NCI-H1417 (cell line): ENCODE measurements at places on chromosomes 1 and 21.

DNA sequence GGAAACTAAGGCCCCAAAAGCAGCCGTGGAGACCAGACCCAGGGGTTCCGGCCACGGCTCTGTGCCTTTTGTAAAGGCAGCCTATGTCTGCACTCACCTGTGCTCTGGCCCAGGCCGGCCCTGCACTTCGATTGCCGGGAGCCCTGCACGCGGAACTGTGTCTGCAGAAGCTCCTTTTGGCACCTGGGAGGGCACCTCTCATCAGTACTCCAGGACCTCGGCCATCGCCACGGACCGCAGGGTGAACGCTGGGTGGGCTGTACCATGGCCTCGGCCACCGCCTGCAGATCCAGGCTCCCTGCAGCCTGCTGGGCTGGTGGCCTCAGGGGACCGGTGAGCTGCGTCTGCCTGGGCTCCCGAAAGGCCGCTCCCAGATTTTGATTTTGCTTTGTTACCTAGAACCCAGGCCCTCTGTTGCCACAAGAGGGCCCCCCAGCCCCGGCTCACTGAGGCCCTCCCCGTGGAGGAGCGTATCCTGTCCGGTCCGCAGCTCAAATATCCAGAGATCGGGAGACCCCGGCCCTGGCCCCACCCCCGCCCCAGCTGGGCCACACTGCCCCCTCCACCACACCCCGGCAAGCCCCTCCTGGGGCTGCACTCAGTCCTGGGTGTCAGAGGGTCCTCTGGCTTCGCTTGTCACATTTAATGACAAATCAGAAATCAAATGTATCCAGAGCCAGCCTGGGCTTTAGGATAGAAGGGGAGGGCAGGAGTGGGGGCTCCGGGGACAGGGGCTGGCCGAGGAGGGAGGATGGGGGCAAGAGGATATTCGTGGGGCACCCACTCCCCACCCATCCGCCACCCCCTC, 60.2 kb upstream of the PDE9A start:
- peak; percentile 62 for DNase-seq

DNA sequence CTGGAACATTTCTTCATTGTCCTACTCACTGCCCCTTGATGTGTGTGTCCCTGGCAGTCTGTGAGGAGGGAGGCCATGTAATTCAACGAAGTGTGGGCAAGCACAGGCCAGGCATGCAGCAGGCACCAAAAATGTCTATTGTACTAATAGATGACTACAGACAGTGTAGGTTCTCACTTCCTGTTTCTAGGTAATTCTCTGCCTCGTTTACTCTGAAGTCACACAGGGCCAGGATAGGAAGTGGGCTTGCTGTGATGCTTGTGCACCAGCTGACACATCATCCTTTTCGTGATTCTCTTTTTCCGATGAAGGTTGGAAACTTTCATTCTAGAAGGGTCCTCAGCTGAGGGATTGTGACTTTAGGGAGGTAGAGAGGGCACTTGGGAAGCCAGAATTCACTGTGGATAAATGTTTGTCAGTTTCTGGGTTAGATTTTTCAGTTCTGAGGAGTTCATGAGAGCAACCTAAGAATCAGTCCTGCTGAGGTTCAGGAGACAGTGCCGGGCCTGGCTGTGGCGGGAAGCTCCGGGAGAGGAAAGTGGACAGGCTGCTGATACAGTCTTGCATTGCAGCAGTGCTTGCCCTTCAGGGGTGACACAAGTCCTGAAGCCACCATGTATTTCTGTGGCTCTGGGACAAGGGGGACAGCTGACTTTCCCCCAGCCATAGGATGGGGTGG, 4.3 kb upstream of the CSF1 start:
- no peak for DNase-seq

DNA sequence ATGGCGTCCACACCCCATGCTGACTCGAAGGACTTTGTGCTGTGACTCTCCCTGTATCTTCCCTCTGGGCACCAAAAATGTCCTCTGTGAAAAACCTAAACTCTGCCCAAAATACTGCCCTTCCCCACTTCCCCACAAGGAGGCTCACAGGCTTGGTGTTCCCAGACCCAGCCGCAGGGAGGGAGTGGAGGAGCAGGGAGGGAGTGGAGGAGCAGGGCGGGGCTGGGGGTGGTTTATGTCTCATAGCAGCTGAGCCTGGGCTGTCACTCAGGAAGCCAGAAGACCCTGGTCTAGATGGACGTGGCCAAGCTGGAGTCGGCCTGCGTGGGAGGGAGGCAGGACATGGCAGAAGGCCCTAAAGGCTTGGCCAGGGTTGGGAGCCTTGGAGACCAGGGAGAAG, 461.7 kb downstream of the PTPRU start:
- peak; percentile 9 for DNase-seq

DNA sequence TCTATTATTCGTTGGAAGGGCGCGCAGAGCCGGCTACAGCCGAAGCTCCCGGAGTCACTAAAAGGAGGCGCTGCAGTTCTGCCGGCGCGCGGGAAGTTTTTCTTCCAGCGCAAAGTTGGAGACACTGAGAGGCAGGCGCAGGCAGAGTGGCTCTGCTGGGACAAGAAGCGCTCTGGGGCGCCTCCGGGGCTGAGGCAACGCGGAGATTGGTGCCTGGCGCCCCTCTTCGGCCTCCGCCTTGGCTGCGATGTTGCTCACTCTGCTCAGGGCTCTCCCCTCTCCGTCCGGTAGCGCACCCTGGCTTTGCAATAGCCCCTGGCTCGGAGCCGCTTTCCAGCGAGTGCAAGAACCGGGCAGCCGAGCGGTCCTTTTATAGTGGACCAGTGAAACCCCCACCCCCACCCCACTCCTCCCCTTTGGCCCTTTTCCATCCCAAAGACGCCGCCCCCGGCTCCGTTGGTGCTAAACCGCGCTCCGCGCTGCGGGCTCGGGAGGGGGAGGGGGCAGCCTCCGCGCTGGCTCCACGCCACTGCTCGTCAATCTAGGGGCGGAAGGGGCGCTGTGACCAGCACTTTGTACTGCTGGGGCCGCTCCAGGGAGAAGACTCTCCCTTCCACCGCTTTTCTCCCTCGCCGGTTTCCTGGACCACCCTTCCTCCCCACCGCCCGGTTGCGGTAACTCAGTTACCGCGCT, at the start of gene ADAMTS1:
TSS of gene ADAMTS1 (minus strand) at position 344 of the 693 bp plus-strand sequence. CDS start 455 bp downstream, outside the sequence.
- DNase-seq, result peak; percentile 79

DNA sequence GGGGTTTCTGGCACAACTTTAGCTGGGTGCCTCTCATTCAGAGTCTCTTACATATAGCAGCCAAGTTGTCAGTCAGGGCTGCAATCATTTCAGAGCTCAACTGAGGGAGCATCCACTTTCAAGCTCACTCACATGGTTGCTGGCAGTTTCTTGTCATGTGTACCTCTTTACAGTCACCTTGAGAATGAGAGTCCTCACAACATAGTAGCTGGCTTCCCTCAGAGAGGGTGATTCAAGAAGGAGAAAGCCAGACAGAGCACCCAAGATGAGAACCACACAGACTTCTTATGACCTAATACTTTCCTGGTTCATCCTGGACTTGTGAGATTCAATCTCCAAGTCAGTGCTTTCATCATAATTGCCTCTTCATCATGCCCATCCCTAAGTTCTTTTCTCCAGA, 57.2 kb downstream of the DPT start:
- DNase-seq, result no peak

GRCh38 chr1:65066766-65067490, 81.1 kb upstream of the AK4 start:
- DNase-seq, result peak; percentile 77

GRCh38 chr1:212582808-212583615, 25.5 kb upstream of the ATF3 start:
- no peak for DNase-seq

DNA sequence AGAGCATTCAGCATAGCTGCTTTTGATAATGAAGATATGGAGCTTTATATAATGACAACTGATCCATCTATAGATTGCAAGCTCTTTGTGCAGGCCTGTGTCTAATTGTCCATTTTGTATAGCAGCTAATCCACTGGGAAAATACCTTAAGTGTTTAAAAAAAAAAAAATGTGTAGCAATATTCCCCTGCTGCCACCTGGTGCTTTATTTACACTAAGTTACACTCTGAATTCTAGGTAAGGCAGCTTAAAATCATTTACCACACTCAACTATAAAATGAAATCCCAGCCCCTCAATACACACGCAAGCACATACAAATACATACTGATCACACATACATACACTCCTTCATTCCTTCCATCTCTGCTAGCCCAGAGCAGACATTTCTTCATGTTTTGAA, 49.1 kb upstream of the BCL9 start:
- peak; percentile 45 for DNase-seq

DNA sequence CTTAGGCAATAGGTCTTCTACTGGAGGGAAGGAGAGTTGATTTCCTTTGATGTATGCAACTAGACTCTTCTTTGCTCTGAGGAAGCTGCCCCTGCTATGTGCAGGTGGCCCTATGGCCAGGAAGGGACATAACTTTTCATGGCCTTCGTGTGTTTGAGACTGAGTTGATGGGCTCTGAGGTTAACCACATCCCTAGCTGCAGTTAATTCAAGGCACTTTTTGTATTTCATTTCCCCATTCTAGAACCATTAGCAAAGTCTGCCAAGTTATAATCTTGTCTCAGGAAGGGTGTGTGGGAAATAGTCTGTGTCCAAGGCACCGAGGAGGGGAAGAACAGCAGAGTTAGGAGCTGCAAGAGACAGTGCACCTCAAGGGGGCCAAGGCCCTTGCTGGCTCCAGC, 2.5 kb downstream of the FCRL4 start:
- no peak for DNase-seq

- DNase-seq, result no peak
These were observed 81.5 kb upstream of the UBE2U start for GRCh38 chr1:64121766-64122385.

- no peak for DNase-seq
These were observed 73.2 kb downstream of the CD58 start for GRCh38 chr1:116497656-116498055.

GRCh38 chr1:17101261-17101660, 18.0 kb downstream of the PADI2 start:
- DNase-seq, result no peak

DNA sequence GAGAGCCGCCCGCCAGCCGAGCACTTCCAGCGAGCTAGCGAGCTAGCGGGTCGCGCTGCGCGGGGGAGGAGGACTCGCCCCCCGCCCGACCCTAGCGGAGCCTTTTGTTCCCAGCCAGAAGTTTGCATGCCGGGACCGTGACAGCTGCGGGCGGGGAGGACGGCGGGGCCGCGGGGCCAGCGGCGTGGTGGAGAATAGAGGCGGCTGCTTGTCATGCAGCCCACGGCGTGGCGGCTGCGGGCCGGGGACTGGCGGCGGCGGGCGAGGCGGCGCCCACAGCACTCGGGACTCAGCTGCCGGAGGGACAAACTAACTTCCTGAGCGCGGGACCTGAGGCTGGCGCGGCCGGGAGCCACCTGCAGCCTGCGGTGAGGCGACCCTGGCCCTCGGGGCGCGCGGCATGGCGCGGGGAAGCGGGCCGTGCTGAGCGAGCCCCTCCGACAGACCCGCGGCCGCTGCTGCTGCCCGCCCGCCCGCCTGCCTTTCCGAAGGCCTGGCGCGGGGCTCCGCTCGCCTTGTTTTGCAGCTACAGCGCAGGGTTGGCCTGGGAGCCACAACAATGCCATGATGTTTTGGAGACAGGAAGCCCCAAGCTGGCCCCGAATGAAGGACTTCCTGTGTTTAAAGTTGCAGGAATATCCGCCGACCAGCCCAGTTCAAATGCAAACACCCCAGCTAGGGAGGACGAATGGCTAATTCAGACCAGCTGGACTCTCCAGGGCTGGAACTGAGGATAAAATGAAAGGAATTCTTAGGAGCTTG, 82.2 kb upstream of the BMP8A start:
- DNase-seq, result peak; percentile 75

GRCh38 chr21:45128613-45129188, 54.3 kb downstream of the ADARB1 start:
- DNase-seq, result peak; percentile 79

DNA sequence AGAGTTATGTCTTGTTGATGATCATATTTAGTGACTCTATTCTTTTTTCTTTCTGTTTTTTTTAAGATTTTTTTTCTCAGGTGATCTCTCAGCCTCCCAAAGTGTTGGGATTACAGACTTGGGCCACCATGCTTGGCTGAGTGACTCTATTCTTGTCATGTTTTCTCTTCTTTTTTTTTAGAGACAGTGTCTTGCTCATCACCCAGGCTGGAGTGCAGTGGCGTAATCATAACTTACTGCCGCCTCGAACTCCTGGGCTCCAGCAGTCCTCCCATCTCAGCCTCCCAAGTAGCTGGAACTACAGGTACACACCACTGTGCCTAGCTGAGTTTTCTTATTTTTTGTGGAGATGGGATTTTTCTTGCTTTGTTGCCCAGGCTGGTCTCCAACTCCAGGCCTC, 36.9 kb downstream of the ZMYM4 start:
- no peak for DNase-seq

- DNase-seq, result peak; percentile 58
These were observed 102.4 kb upstream of the ST6GALNAC5 start for GRCh38 chr1:76764638-76765454.
